LNCaP clone FGC (cell line): ENCODE measurements at places on chromosomes 5 and 9.

- no peak for DNase-seq
Observed at GRCh38 chr9:99516657-99517049, 294.6 kb downstream of the SEC61B start.

DNA sequence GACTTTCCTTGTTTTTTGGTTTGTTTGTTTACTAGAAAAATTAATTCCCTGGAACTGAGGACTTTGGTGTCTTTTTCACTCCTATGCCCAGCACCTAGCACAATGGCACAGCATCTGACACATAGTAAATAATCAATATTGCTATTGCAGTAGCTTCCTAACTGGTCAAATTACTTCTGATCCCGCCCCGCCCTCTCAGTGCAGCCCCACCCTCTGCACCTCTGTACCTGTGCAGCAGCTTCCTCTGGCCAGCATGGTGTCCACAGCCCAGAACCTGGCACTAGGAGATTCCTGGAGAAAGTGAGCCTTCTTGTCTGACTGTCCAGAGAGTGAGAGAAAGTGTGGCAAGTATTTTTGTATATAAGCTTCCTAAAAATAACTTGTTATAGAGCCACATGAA, 343.2 kb downstream of the ZNF608 start:
- no peak for DNase-seq

DNA sequence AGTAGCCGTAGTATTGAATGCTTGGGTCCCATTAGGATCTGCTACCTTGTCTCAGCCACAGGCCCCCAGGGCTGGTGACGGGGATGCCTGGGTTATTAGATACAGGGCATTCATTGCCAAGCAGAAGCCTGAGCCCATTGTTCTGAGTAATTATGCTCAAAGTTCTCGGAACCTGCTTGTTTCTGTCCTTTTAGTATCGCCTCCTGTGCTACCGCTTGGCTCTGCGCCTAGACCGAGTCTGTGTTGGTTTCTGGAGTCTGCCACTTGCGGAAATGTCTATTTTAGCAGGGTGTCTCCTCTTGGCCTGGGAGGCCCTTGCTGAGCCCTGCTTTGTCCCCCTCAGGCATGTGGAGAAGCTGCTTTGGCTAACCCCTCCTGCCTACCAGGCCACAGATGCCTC, 506.1 kb downstream of the BNC2 start:
- no peak for DNase-seq

DNA sequence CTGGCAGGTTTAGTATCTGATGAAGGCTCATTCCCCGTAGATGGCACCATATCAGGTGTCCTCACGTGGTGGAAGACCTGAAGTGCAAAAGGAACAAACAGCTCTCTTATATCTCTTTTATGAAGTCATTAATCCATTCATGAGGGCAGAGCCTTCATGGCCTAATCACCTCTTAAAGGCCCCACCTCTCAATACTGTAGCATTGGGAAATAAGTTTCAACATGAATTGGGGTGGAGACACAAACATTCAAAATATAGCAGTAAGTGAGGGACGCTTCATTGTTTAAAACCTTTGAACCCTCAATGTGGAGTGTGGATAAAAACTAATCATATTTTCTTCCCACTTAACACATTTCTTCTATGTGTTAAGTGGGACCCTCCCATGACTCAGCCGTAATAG, 489.4 kb upstream of the WWC1 start:
- DNase-seq, result no peak

DNA sequence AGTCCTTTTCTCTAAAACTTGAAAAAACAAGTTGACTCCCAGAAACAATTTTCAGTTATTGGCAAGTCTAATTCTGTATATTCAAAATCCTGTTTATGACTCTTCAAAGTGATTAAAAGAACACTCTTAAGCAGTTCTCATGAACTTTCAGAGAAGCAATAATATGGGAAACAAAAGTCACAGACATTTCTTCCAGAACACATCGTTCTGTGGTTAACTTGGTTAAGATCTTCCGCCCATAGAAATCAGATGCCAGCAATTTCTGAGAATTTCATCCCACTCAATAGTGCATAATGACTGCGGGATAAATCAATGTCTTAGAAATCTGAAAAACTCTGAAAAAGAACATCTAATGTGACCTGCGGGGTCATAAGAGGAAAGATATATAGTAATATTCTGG, 300.5 kb downstream of the COX7C start:
- no peak for DNase-seq

DNA sequence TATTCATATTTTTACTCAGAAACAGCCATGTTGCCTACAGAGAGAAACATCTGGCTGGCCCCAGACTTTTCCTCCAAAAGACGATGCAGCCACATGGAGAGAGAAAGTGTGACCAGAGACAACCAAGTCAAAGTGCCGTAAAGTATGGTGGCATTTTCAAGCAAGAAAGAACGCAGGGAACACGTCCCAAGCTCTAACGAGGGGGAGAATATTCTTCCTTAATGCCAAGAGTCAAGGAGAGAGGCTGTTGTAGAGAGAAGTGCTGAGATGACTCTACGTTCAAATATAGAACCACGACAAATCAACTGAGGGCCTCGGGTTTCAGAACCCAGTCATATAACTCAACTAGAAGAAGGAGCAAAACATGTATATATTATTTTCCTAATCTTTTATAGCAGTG, 55.9 kb downstream of the FNBP1 start:
- no peak for DNase-seq

DNA sequence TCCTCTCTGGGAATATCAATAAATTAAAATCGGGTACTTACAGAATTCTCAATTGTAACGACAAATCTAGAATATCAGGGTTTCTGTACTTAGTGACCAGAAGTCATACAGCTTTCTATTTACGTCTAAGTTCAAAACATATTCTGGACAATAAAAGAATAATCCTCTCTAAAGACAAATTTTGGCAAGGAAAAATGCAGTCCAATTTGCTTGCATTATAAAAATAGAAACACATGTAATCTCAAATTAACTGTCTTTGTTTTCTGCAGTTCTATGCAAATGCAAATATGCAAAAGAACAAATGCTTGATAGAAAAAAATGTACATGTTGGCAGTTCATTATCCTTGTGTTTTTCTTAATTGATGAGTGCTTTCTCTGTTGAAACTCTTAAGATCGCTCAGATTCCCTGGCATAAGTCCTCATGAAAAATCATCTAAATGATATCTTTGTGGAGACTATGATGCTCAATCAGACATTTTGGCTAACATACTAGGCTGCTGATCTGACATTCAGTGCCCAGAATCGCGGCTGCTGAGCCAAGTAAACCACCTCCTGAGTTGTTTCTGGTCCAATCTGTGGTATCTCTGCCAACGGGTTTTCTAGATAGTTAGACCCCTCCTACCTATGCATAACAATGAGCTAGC, 990.1 kb upstream of the C9orf72 start:
- DNase-seq, result no peak

DNA sequence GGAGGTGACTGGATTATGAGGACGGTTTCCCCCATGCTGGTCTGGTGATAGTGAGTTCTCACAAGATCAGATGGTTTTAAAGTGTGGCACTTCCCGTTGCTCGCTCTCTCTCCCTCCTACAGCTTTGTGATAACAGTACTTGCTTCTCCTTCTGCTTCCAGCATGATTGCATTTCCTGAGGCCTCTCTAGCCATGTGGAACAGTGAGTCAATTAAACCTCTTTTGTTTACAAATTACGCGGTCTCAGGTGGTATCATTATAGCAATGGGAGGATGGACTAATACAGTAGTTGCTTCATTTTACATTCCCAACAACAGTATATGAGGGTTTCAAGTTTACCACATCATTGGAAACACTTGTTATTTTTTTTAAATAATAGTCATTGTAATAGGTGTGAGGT, 937.3 kb upstream of the ARRDC3 start:
- no peak for DNase-seq

DNA sequence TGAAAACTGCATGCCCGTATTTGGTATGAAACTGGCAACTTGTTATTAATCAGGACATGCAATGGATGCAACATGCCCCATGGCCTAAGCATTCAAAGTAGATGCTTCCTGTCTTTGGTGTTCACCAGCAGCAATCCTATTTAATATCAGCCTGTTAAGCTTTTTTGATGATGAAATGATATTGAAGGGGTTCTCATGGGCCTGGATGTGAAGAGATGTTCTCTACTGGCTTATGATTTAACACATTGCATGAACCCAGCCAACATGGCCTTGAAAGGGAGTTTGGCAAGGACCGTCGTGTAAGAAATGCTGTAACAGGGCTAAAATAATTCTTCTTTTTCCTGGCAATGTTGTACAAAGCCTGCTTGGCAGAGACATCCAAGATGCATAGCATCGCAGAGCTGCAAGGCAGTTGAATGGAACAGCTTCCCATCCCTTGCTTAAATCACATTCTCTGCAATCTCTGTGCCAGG, 111.2 kb downstream of the SMARCA2 start:
- no peak for DNase-seq

DNA sequence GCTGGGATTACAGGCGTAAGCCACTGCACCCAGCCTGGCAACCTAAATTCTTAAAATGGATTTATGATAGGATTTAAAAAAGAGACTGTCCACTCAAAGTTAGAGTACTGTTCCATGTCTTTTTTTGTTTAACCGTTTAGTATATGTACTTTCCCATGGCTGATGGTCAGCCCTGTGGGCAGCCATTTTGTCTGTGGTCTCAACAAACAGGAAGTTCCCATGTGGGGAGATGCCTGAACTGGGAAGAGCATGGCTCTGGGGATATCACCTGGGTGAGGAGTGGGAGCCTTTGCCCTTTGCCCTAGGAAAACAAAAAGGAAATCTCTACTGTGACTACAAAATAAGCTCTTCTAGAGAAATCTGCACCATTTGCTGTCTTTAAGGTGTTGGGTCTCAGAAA, 27.5 kb upstream of the GNPDA1 start:
- no peak for DNase-seq

- DNase-seq, result peak; percentile 72
Observed at GRCh38 chr9:98861781-98862504, 54.5 kb downstream of the GALNT12 start.

- DNase-seq, result no peak
Observed at GRCh38 chr5:54756796-54757402, 228.5 kb downstream of the ESM1 start.

GRCh38 chr5:141527426-141527825, 38.5 kb downstream of the PCDHGC5 start:
- no peak for DNase-seq

DNA sequence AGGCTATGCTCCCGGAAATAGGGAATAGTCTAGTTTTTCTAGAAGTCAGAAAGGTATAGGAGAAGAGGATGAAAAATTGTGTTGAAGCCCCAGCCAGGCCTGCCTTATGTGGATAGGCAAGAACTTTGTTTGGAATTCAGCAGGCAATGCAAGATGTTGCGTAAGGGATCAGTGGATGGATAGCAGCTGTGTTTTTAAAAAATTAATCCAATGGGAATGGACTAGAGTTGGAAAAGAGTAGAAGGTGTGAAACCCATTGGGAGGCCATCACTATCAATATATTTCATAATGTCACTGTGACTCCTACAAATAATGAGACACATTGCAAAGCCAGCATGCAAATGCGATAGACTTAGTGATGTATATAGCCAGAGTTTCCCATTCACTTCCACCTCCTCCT, 281.9 kb downstream of the MARCHF11 start:
- no peak for DNase-seq

GRCh38 chr5:148511810-148512347, 128.1 kb downstream of the FBXO38 start:
- DNase-seq, result no peak

GRCh38 chr5:54696346-54696745, 178.8 kb downstream of the SNX18 start:
- DNase-seq, result no peak

- peak; percentile 14 for DNase-seq
Observed at GRCh38 chr9:1005043-1005667, 28.7 kb downstream of the DMRT3 start.

GRCh38 chr9:37329576-37329975, 92.9 kb upstream of the GRHPR start:
- DNase-seq, result no peak

DNA sequence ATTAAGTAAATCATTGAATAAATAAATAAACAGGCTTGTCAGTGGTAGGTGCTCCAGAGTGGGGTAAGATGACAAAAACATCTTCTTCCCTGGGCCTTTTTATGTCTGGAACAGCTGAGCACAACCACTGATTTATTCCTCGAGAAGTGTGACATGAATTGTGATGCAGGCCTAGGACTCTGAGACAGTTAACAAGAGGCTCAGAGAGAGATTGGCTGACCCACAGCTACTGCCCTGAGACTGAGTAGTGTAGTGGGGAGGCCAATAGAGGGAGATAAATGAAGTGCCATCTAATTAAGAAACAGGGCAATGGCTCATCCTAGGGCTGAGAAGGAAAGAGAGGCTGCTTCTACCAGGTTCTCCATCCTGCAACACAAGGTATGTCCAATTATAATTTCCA, 369.3 kb upstream of the TRPC7 start:
- no peak for DNase-seq
